ENCODE measurements at places on chromosomes 7 and 10.

GRCh38 chr10:109689785-109690184 lies 233.5 kb downstream of the XPNPEP1 start:
- DNase-seq, result no peak

DNA sequence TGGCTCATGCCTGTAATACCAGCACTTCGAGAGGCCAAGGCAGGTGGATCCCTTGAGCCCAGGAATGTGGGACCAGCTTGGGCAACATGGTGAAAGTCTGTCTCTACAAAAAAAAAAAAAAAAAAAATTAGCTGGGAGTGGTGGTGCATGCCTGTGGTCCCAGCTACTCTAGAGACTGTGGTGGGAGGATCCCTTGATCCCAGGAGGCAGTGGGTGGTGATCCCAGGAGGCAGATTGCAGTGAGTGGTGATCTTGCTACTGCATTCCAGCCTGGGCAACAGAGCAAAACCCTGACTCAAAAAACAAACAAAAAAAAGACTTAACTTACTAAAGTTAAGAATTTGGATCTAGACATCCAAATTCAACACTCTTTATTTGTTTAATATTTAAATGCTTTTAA lies 10.2 kb upstream of the ADO start:
- DNase-seq, result no peak

GRCh38 chr10:131779661-131780394 lies 121.0 kb upstream of the PPP2R2D start:
- no peak for DNase-seq

GRCh38 chr10:47013507-47014154 lies 102.4 kb downstream of the PTPN20 start:
- DNase-seq, result no peak

- DNase-seq, result no peak
These were observed 156.3 kb upstream of the PRSS58 start for GRCh38 chr7:142414135-142414534.

DNA sequence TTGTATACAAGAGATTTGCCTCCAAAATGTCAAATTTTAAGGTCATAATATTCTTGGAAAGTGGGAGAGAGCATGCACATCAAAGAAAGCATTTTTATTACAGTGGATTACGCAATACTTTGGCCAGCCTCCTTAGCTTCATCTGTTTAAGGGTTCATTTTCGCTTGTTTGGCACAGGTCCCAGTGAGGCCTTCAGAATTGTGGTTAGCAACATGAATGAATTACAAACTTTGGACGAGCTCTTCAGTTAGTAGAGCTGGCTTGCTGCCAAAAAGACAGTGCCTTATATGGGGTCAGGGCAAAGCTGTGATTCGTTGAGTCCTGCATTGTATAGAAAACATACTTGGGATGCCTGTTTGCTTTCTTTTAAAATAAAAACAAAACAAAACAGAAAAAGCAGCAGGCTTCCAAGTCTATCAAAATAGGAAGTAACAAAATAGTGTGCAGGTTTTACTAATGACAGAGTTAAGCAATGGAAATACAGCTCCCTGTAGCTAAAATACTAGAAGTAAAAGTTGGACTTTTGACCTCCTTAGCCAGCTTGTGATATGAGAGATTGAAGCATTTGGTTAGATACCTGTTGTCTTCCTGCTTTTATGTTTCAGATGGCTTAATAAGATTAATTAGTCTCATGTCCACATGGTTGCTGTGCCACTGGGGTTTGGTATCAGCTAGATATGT lies 190.8 kb downstream of the MLLT10 start:
- no peak for DNase-seq

DNA sequence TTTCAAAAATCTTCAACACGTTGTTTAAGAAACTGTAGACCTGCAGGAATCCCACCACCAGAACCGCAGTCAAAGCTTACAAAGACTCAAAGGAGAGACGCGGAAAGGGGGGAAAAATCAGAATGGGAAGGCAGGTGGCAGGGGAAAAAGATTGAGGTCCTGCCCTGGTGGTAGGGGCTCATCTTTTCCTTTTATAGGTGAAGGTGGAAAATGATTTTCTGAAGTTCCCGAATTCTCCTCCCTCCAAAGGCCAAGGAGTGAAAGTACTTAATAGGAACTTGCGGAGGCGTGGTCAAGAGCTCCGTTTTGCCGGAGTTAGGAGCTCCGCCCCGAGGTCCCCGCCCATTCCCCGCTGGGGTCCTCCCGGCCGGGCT lies 724 bp downstream of the BBIP1 start:
- DNase-seq, result peak; percentile 69

- DNase-seq, result no peak
These were observed 126.9 kb upstream of the TBX20 start for GRCh38 chr7:35380739-35381224.

DNA sequence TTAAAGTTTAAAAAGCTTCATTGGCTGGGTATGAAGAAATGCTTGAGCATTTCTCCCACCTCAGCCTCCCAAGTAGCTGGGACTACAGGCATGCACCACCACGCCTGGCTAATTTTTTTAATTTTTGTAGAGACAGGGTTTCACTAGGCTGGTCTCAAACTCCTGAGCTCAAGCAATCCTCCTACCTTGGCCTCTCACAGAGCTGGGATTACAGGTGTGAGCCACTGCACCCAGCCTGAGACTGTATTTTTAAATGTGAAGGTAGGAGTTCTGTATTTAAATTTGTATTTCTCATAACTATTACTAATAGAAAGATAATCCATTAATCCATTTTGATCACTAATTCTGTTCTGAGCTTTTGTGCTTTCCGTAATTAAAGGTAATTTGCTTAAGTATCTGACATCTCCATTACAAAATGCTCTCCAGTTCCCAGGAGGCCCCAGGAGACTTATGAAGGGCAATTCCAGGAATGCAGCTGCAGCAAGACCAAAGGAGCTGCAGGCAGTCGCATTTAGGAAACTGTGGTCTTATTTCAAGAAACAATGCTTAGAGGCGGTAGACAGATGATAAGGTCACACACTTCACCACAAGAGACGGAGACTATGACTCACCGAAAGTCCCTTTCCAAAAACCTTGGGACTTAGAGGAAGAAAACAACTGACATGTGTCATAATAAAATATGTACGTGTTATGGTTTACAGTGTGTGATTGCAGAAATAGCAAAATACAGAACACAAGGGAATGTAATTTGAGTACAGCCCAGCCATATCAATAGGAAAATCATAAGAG lies 23.3 kb downstream of the YAE1 start:
- DNase-seq, result peak; percentile 27

DNA sequence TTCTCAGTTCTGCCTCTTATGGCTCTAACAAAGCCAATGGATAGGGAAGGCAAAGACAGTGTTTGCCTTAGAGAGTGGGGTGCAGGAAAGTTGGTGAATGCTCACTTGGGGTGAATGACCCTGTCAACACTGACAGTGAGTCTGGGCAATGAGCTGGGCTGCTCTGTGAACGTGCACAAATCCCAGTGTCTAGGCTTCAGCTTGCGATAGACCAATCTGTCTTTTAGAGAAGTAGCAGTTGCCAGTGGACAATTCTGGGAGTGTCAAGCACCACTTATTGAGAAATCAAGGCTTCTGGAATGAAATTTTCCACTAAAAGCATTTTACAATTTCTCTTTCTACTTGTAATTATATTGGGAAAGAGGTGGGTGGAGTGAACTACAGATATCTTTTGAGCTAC lies 141.4 kb downstream of the HERPUD2 start:
- DNase-seq, result no peak

- DNase-seq, result no peak
These were observed 39.6 kb downstream of the TET1 start for GRCh38 chr10:68599771-68600040.

- no peak for DNase-seq
These were observed 12.0 kb downstream of the ZNF800 start for GRCh38 chr7:127380479-127380878.

GRCh38 chr7:36263095-36263484 lies 110.0 kb downstream of the EEPD1 start:
- DNase-seq, result no peak

GRCh38 chr10:114305521-114305925 lies 66.5 kb downstream of the VWA2 start:
- DNase-seq, result no peak

DNA sequence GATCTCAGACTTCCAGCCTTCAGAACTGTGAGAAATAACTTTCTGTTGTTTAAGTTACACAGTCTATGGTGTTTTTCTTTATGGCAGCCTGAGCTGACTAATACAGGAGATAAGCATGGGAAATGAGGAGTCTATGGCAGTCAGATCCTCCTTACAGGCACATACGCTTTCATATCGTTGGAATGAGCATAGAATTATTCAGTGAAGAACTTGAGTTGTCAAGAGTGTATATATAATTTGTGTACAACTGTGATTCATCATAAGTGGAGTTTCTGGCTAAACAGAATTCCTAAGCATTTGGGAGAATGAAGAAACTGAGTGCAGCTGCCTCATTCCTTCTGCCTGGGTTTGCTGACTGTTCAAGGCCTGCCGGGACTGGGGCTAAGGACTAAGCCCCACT lies 516.7 kb downstream of the ADRA2A start:
- no peak for DNase-seq

DNA sequence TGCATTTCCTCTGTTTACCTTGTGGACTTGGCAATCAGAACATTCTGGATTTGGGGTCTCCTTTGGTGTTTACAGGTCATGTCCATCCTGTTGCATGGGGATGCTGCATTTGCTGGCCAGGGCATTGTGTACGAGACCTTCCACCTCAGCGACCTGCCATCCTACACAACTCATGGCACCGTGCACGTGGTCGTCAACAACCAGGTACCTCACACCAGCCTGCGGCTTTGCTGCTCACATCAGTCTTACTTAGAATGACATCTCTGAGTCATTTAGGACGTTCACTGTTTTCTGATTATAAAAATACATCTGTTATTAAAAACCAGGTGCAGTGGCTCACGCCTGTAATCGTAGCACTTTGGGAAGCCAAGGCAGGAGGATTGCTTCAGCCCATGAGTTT lies 67.0 kb upstream of the ZMIZ2 start:
- DNase-seq, result no peak

DNA sequence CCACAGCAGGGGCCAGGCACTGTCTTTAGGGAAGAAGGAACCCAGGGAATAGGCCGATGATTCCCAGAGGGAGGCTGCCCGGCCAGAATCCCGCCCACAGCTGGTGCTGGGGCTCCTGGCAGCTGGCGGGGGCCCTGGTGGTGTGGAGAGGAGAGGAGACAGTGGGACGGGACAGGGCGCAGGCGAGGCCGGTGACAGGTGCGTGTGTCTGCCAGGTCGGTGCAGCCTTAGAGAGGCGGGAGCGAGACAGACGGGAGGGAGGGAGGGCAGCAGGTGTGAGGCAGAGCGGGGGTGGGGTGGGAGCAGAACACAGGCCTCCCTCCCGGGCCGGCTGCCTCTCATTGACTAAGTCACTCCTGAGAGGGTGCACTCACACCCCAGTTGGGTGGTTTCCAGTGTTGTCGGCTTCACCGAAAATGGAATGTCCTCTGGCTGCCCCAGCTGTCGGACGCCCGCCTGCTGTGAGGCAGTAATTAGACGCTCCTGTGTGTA lies 55.2 kb downstream of the ELFN1 start:
- no peak for DNase-seq

DNA sequence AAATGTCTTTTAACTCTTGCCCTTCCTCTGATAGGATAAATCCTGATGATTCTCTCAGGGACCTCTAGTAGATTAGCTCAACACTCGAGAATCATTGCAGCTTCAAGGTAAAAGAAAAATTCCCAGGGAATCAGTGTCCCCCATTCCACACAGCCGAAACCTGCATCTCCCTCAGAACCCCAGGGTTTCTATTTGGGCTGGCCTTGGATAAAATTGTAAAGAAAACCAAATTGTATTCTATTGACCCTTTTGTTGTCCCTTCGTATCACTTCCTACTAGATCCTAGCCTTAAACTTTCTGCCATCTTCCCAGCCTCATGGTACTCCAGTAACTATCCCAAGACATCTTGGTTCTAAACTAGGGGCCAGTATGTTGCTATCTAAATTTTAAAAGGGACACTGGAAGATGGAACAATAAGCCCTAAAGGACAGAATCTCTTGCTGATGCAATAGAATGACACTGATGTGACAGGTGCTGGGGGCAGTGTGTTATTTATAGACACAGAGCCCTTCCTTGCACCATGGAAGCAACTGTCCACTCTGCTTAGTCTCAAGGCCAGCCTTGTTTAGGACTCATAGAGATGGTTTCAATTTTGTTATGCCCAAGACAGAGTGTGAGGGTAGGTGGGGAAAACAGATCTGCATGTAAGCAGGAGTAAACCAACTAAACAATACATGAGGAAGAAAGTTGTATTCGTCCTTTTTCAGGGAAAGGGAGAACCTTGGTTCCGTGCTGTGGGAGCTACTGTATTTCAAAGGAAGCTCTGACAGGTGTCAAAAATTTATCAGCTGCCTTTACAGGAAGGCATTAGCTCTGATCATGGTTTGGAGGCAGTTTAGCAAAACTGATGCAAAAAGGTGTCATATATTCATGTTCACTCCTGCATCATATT lies 7.6 kb downstream of the ASB15 start:
- DNase-seq, result no peak

GRCh38 chr7:40621592-40621998 lies 486.8 kb downstream of the SUGCT start:
- no peak for DNase-seq

DNA sequence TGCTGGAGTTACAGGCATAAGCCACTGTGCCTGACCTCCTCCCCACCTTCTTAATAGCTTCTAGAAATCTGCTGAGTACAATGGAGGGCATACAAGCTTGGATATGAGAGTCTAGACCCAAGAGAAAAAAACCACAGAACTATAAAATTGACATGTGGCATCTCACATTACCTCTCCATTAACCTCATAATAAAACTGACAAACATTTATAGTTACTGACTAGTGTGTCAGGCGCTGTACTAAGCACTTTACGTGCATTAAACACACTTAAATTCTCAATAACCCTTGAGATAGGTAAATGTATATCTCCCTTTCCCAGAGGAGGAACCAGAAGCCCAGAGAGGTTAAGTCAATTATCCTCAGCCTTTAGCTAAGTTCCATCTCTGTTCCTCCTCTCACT lies 300.5 kb upstream of the MYO3A start:
- no peak for DNase-seq

DNA sequence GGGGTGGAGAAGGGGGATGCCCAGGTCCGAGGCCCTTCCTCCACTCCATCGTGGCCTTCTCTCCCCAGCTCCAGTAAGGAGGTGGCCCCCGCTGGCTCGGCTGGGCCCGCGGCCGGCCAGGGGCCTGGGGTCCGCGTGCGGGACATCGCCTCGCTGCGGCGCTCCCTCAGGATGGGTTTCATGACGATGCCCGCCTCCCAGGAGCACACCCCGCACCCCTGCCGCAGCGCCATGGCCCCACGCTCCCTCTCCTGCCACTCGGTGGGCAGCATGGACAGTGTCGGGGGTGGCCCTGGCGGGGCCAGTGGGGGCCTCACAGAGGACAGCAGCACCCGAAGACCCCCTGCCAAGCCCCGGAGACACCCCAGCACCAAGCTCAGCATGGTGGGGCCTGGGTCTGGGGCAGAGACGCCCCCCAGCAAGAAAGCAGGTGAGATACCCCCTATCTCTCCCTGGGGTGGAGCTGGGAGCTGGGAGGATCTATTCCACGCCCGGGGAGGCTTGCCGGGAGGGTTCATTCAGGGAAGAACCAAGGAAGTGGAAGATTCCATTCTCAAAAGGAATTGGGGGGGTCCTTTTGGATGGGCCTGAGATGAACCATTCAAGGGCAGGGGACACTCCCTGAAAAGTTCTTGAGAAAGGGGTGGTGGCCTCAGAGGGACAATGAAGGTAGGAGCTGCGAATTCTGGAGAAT lies 3.2 kb downstream of the NYAP1 start:
- no peak for DNase-seq
